ENCODE measurements at places on chromosomes 1 and 21.
A peak's percentile ranks its signal among the peaks of the same experiment; 100 is the strongest.

DNA sequence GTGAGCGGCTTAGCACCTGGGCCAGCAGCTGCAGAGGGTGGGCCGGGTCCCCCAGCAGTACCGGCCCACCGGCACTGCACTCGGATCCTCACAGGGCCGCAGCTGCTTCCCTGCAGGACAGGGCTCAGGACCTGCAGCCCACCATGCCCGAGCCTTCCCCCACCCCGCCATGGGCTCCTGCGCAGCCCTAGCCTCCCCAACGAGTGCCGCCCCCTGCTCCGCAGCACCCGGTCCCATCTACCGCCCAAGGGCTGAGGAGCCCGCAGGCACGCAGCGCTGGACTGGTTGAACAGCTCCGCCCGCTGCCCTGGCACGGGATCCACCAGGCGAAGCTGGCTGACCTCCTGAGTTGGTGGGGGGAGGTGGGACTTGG, 6.3 kb upstream of the ACBD6 start:
- DNase-seq, result no peak

DNA sequence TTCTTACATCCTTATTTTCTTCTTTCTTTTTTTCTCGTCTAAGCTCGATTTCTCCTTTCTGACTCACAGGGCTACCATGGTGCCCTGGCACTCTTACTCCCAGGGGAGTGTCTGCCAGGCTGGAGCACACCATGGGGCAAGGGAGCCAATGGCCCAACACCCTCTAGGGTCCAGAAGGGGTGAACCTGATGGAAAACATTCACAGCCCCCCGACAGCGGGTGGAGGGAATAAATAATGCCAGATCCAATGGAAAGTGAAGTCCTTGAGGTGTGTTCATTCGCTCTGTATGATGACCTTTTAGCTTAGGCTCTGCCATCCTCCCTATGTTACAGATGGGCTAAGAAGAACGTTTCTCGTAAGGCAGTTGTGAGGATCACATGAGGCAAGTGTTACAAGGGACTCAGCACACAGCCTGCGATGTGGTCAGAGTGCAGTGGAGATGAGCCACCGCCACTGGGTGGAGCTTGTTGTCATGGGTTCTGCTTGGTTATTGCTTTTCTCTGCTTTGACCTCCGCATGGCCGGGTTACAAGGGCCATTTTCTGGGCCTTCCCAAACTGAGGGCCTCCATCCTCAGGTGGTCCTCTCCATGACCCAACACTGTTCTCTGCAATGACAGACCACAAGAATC, 3.5 kb upstream of the FCMR start:
- peak; percentile 38 for DNase-seq

DNA sequence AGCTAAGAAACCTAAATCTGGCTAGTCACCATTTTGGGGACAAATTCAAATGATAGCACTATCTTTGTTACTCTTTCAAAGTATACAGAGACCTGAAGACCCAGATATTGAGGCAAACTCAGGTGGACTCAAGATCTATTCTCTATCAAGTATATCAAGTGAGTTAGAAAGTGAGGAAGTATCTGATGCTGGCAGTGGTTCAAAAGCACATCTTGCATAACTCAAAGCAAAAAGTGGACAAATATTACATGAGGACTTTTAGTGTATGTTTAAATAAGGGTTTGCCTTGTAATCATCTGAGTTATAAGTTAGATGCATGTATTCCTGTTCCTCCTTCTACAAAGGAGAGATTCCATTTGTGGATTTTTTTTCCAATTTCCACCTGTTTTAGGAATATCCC, 338.4 kb downstream of the DISC1 start:
- DNase-seq, result no peak

DNA sequence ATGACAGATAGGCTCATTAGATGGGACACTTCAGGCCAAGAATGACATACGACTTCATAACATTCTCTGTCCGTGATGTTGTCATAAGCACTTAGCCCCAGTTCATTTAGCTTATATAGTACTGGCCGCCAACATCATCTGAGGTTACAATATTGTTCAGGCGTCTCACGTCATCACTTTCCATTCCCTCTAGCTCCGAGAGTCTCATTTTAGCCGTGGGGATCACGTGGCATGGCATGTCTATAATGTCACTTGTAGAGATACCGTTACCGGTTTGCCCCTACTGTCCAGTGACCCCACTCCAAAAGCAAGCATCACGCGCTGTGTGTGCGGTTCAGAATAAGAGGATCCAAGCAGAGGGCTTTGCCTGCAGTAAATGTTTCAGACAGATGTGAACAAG, 34.6 kb upstream of the HEATR1 start:
- no peak for DNase-seq

- no peak for DNase-seq
Measured at GRCh38 chr1:61101536-61101935, 19.2 kb downstream of the NFIA start.

GRCh38 chr1:109838838-109839240, 71.8 kb upstream of the CSF1 start:
- DNase-seq, result peak; percentile 60

GRCh38 chr1:38087676-38088075, 41.1 kb upstream of the POU3F1 start:
- no peak for DNase-seq

DNA sequence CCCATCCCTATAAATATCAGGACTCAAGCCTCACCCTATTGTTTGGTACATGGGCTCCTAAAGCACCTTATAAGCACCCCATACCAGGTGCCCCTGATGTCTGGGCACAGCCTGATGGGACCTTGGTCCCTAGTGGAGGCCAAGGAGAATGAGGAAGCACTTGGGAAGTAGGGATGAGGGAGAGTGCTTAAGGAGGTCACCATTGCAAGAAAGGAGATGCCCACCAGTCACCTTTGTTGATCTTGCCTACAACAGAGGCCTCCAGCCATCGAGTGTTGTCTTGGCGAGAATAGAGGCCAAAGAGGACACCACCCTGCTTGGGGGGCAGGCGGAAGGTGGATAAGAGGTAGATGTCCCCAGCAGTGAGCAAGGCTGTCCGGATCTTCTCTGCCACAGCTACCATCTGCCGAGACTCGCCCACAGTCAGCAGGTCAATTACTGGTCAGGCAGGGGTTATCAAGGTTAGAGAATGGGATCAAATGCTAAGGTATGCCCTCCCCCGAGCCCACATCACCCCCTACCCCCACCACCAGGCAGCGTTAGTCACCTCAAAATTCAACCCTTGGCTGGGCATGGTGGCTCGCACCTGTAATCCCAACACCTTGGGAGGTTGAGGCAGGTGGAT, 1.6 kb downstream of the THBS3 start:
- DNase-seq, result no peak

DNA sequence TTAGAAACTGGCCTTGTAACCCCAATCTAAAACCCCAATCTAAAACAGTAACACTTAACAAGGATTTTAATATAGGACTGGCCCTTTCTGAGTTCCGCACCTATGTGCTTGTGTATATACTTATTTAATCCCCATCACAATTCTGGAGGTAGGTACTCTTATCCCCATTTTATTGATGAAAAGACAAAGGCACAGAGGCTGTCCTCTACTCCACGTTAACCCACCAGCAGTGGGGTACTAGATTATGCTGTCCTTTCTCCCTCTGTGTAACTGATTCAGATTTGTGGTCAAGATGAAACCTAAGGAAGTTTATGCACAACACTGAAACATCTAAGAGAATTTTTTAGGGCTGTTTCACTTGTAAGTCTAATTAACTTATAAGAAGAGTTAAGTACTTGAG, 175.3 kb downstream of the RERE start:
- no peak for DNase-seq

- DNase-seq, result no peak
Measured at GRCh38 chr1:45385302-45385701, 45.1 kb upstream of the MUTYH start.

Data from renal cortical epithelial cell (primary cell).